ENCODE measurements at places on chromosomes 4 and X. TPM values are rescaled to one million over a fixed set of nuclear protein-coding genes. Genes with fewer than 3 reads are reported as not detected.
A peak's percentile ranks its signal among the peaks of the same experiment; 100 is the strongest.

DNA sequence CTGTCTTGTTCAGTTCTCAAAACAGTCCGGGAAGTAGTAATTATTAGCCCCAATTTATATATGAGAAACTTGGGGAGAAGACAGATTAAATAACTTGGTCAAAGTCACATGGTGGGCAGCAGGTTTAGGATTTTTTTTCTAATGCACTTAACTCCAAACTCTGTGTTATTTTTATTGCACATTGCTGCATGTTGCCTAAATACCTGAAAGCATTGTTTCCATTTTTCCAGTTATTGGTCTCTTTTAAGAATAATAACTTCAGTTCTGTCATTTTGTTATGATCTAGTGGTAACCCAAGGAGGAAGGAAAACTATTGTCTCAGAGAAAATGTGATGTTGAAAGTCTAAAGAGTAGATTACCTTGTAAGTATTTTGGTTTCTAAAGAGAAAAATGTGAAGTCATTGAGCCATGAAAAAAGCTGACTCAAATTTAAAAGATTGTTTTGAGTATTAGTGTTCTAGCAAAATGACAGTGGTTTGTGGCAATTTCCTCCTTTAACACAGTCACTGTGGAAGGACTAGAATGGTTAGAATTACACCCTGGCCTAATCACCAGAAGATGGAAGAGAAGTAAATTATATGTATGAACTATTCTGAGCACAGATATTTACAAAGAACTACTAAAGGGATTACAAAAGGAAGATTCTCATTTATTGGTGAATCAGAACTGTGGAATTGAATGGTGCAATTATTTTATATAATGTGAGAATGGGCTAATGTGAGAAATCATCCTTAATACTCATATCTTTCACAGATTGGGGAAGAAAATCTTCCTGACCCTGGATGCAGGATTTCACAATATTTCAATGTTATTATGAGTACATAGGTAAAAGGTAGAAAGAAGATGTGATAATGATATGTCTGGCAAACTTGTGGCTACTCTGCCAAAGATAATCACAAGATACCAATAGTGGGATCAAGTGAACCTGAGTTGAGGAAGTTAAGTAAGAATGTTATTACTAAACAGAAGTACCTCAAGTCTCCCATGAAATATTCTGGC is 21.7 kb upstream of the CXCL8 start:
- DNase-seq = no peak
- H3K27me3 ChIP-seq = no peaks in the 10 kb centered on the region
- no peaks in the 10 kb centered on the region for H3K36me3 ChIP-seq
- H3K4me3 ChIP-seq = no peak overlapping the region

DNA sequence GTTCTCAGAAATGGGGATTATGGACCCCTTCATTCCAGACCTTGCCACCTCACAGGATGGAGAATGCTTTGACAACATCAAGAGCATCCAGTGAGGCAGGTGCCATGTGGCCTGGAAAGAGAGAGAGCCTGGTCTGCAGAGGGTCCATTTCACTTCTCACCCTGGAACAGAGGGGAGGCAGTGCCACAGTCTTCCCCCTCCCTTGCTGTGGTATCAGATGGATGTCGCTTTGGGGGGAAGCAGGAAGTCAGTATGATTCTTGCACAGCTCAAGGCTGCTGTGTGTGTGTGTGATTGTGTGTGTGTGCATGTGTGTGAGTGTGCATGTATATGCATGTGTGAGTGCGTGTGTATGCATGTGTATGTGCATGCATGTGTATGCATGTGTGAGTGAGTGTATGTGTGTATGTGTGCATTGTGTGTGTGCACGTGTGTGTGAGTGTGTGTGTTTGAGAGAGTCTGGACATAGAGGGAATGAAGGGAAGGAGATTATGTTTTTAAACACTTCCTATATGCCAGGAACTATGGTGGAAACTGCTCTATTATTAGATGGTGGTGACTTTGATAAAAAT is 328.6 kb upstream of the CLNK start:
- no peaks in the 10 kb centered on the region for H3K4me1 ChIP-seq
- no peaks in the 10 kb centered on the region for H3K36me3 ChIP-seq
- DNase-seq = no peak
- H3K27ac ChIP-seq = no peak overlapping the region
- H3K4me3 ChIP-seq = no peak overlapping the region
- H3K27me3 ChIP-seq = no peaks in the 10 kb centered on the region

GRCh38 chr4:17809667-17810066 is 890 bp downstream of the DCAF16 start:
- peak overlapping the region; percentile 88 for H3K4me3 ChIP-seq
- peak overlapping the region; percentile 91 for H3K27ac ChIP-seq
- no peaks in the 10 kb centered on the region for H3K36me3 ChIP-seq
- H3K4me1 ChIP-seq = peaks cover 36% of the 10 kb centered on the region
- H3K27me3 ChIP-seq = no peaks in the 10 kb centered on the region

DNA sequence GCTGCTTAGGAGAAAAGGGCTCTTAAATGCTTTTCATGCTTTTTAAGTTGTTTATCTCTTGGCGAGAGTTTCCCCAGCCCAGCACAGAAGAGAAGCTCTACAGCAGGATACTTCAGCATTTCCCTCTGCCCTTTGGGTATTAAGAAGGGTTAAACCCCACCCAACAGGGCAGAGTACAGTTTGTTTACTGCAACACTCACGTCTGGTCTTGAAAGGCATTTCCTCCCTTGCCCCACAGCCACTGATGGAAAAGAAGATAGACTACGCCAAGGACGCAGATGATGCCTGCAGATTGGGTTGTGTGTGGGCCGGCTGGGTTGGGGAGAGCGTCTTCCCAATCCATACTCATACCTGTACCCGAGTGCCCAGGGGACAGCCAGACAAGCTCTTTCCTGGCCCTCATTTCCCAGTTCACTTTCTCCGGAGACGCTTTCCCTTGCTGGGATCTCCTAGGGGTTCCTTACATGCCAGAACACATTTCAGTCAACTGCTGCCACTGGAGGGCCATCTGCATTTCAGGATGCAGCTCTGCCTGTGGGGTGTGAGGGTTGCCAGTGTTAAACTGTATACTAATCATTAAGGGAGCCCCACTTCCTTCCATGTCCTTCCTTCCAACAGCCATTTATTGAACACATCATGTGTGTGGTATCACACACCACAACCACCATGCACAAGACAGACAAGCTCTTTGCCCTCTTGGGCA is 96.5 kb upstream of the DHX15 start:
- DNase-seq = no peak
- no peaks in the 10 kb centered on the region for H3K27me3 ChIP-seq
- H3K36me3 ChIP-seq = no peaks in the 10 kb centered on the region
- no peaks in the 10 kb centered on the region for H3K4me1 ChIP-seq

DNA sequence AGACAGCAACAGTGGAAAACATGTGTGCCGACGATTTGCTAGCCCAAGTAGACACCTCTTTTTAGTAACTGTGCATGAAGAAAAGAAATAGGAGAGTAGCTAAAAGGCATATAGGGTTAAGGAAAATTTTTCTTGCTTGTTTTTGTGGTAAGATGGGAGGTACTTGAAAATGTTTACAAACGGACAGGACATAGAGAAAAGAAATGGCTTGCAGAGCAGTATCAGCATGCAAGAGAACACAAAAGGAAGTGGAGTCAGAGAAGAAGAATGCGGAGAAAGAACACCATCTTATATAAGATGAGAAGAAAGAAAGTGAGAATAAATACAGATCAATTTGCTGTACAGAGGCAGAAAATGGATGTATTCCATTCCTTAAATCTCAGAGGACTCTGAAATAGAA is 263.7 kb upstream of the ETNPPL start:
- no peaks in the 10 kb centered on the region for H3K27me3 ChIP-seq
- no peak overlapping the region for H3K4me3 ChIP-seq
- H3K4me1 ChIP-seq = no peaks in the 10 kb centered on the region
- H3K36me3 ChIP-seq = no peaks in the 10 kb centered on the region
- no peak overlapping the region for H3K27ac ChIP-seq

DNA sequence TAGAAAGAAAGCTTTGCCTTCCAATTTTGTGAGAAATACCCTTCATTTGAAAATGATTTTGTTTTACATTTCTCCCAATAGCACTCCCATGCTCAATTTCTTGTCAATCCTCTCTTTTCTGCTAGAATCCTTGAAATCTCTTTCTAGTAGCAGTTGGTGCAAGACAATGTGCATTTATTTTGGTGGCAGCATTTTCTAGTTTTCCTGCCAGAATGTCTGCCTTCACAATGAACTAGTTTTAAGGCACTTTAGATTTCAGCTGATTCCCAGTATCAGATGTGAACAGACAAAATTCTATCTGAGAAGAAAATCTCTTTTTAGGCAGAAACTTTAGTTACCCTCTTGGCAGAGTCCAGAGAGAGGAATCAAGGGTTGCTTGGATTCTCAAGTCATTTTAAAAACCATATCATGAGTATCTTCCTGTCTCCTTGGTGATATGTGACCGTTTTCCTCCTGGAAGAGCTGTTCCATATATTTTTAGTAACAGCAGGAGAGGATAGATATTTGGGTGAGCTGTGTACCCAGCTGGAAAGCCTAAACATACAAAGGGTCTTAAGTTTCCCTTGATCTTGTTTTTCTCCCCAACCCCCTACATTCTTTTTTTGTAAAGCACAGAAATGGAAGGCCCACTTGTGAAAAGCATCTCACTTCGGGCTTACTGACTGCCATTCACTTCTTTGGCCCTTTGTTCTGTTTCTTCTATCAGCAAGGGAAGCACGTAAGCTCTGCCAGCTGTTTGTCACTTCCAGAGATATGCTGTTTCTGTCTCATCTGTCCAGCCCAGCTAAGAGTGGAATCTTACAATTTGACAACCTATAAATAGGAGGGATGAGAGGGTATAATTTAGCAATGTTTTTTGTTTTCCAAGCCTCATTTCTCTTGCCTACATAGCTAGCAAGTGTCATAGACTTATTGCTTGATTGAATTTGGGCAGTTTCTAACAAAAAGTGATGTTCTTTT is 38.7 kb downstream of the TSPAN7 start:
- H3K4me3 ChIP-seq = no peak overlapping the region
- peaks cover 12% of the 10 kb centered on the region for H3K27me3 ChIP-seq
- H3K4me1 ChIP-seq = peaks cover 16% of the 10 kb centered on the region
- DNase-seq = no peak

GRCh38 chrX:80747832-80748231 is 61.8 kb downstream of the BRWD3 start:
- H3K4me1 ChIP-seq = no peaks in the 10 kb centered on the region
- H3K27me3 ChIP-seq = no peaks in the 10 kb centered on the region
- DNase-seq = no peak
- H3K4me3 ChIP-seq = no peak overlapping the region
- H3K36me3 ChIP-seq = no peaks in the 10 kb centered on the region

GRCh38 chr4:153497091-153497531 is 31.0 kb downstream of the TMEM131L start:
- H3K4me3 ChIP-seq = no peak overlapping the region
- H3K27me3 ChIP-seq = no peaks in the 10 kb centered on the region
- no peaks in the 10 kb centered on the region for H3K36me3 ChIP-seq
- H3K27ac ChIP-seq = peak overlapping the region; percentile 70
- no peak for DNase-seq

DNA sequence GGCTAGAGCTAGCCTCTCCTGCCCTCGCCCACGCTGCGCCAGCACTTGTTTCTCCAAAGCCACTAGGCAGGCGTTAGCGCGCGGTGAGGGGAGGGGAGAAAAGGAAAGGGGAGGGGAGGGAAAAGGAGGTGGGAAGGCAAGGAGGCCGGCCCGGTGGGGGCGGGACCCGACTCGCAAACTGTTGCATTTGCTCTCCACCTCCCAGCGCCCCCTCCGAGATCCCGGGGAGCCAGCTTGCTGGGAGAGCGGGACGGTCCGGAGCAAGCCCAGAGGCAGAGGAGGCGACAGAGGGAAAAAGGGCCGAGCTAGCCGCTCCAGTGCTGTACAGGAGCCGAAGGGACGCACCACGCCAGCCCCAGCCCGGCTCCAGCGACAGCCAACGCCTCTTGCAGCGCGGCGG is at the start of gene AR:
TSS of gene AR (plus strand) at position 204 of the 400 bp plus-strand sequence. CDS start 1,126 bp downstream, outside the sequence.
- H3K27ac ChIP-seq = peak within 1 kb of the TSS; percentile 69
- no peaks in the 10 kb centered on the region for H3K4me1 ChIP-seq
- peak; percentile 81 for DNase-seq
- no peaks in the 10 kb centered on the region for H3K27me3 ChIP-seq
- peak within 1 kb of the TSS; percentile 69 for H3K4me3 ChIP-seq
- H3K36me3 ChIP-seq = no peaks in the 10 kb centered on the region

Gene ARHGAP6
- 16.2 TPM for total RNA-seq

Gene MTMR8
- 0.46 TPM for total RNA-seq

Gene PDGFRA
- 32.6 TPM for total RNA-seq

Gene IL21
- not detected for total RNA-seq

Gene WNK3
- 0.18 TPM for total RNA-seq

Gene IRF2
- 14.6 TPM for total RNA-seq
